Type B pancreatic cell (in vitro differentiated cells): ENCODE measurements at places on chromosomes 12 and 14.

DNA sequence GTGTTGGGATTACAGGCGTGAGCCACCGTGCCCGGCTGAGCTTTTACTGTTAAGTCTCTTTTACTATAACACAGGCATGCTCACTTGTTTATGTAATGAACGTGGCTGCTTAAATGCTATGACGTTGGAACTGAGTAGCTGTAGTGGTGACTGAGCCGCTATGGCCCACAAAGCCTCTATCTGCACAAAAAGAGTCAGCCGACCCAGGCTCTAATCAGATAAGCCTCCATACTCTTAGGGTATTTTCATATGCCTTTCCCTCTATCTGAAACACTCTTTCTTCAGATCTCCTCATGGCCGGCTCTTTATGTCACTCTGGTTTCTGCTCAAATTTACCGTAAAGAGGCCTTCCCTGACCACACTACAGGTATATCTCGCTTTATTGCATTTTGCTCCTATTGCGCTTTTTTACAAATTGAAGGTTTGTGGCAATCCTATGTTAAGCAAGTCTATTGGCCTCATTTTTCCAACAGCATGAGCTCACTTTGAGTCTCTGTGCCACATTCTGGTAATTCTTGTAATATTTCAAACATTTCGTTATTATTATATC, 8.0 kb downstream of the SLC2A14 start:
- DNase-seq: no peak

GRCh38 chr14:68211421-68211820, 391.8 kb downstream of the RAD51B start:
- no peak for DNase-seq

DNA sequence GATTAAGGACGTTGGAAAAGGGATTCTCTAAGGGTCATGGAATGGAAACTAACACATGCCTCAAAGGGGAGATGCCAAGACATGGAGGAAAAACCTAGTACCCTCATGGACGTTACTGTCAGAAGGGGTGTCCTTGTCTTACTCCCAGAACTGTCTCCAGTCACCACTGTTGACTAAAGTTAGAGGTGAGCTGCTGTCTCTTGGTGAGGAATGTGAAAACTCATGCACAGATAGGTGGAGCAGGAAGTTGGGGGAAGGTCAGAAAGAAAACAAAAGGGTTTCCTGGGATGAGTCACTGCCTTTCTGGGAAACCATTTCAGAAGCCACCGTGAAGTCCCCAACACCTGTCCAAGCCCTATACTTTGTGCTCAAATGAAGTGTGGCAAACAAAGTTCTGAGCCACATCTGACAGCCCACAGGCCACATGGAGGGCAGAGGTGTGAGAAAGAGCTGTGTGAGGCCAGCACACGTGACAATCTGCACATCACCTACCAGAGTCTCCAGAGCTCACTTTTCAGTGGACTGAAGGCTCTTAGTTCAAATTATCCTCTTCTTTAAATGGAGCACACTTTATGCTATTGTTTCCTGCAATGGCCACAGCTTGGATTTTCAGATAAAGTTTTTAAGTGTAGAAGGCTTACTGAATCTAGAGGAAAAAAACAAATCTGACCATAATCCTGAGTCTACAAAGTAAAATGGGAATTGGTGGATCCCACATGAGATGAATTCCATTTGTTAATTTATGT, 92.9 kb upstream of the EGLN3 start:
- no peak for DNase-seq

GRCh38 chr12:11746024-11746771, 96.7 kb downstream of the ETV6 start:
- DNase-seq: no peak

GRCh38 chr14:38253676-38254075, 2.2 kb downstream of the CLEC14A start:
- DNase-seq: no peak

DNA sequence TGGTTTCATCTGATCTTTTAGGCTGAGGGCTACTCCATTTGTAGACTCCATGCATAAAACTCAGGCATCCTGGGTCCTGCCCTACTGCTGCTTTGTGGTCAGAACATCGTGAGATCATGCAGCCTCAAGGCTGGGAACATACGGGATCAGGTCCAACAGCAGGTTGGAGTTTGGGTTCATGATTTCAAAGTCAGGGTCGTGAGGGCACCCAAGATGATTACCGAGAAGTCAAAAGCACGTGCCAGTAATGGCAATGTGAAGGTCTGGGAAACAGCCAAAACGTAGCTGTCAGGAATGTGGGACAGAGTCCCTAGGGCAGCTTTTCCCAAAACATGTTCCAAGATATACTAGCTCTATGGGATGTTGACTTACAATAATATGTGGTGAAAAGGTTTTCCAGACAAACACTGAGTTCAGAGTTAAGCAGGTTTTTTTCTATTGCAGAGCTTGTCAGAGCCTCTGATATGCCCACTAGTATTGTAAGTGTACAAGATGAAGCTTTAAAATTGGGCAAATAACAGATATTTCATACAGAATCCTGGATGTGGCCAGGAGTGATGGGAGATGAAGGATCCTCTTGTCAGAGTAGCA, 130.3 kb upstream of the DNM1L start:
- DNase-seq: no peak

DNA sequence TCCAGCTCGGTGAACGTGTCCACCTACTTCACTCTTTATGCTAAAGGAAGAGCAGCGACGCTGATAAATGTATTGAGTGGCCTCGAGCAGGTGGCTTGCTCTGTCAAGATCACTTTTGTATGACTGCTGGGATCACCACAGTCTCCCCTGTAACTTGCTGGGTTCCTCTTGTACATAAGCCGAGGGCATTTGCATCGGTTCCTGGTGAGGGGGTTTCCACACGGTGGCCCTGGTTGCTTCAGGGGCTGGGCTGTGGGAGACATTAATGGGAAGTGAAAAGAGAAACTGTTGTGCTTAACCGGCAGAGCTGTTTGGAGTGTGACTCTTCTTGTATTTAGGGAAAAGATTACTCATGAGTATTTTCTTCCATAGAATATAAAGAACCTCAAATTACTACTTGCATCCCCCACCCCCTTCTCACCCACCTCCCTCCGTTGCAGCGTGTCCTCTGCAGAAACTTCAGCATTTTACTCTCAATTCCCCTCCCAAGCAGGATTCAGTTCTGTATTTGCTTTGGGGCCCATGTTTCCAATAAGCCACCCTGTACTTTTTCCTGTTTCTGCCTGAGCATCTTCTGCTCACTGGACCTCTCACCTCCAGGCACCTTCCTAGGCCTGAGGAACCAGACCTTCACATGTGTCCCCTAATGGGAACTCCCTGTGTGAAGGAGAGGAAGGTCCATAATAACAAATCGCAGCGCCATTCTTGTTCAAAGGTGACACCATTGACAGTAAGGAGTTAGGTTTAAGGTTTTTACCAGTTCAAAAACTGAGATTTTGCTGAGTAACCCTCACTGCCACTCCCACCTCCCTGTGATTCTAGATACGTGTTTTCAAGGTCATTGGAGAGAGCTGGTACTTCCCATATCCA, 187.0 kb downstream of the ETV6 start:
- DNase-seq: no peak

GRCh38 chr12:5123921-5124320, 80.2 kb downstream of the KCNA5 start:
- DNase-seq: no peak

DNA sequence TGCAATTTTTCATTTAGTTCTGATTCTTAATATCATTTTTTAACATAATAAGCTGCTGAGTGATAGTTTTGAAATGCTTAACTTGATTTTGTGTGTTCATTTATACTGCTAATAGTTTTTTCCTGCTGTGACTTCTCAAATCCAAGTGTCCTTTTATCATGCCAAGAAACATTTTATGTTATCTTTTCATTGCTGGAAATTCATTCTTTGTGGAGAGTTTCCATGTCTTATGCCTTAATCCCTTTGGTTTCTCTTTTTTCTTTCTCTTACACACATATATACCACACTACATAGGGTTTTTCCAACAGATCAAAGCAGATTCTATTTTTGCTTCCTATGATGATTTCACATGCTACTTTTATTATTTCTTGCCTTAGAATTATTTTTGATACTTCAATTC, 981.1 kb downstream of the SLC6A15 start:
- DNase-seq: no peak

GRCh38 chr14:58119381-58119780, 32.6 kb downstream of the ARMH4 start:
- no peak for DNase-seq

DNA sequence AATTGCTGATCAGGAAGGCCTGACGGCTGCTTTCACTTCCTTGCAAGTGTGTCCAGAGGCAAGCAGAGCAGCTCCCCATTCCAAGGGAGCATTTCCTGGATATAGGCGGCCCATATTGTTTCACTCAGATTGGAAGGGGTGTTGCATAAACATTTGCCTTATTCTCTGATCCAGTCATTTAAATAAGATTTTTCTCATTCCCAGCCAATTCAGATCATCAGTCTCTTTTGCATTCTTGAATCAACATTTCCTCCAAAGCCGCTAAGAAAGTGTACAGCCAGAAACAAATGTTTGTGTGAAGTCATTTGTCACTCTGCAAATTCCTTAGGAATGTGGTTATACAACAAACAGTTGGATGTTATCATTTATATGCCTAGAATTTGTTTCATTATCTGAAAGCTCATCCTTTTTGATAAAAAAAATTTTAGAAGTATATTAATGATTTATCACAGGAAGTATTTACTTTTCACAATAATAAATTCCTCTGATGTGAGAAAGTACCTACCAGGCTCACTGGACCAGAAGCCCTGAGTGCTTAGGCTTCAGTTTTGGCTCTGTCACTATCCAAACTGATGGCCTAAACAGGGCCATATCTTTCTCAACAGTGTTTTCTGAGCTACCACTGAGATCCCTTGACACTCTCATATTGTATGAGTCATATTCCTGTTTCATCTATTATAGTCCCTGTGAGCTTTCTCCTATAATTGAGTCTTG, 379.6 kb downstream of the CCDC91 start:
- DNase-seq: no peak
